Neural progenitor cell (in vitro differentiated cells): ENCODE measurements at places on chromosomes 3 and 15.

GRCh38 chr3:48597408-48597800 is 2.3 kb upstream of the COL7A1 start:
- no peak for DNase-seq

DNA sequence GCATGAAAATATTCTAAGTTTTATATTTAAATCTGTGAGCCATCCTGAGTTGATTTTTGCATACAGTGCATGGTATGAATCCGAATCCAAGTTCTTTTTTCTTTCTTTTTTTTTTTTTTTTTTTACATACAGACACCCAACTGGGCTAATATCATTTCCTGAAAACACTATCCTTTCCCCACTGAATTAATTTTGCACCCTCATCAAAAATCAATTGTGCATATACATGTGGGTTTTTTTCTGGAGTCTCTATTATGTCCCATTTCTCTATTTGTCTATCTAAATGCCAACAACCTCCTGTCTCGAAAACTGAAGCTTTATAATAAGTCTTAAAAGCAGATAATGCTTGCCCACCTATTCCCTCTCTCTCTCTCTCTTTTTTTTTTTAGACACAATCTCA is 5.9 kb upstream of the ABI3BP start:
- DNase-seq: no peak

- DNase-seq: peak; percentile 79
Measured at GRCh38 chr15:70633103-70633831, 130.1 kb downstream of the UACA start.

- DNase-seq: no peak
Measured at GRCh38 chr3:13248640-13249039, 171.5 kb downstream of the NUP210 start.

GRCh38 chr3:102339671-102340070 is 95.1 kb upstream of the ZPLD1 start:
- no peak for DNase-seq

- DNase-seq: no peak
Measured at GRCh38 chr15:89566181-89566580, 9.1 kb upstream of the TICRR start.

- no peak for DNase-seq
Measured at GRCh38 chr3:31668242-31668641, 135.5 kb downstream of the STT3B start.

DNA sequence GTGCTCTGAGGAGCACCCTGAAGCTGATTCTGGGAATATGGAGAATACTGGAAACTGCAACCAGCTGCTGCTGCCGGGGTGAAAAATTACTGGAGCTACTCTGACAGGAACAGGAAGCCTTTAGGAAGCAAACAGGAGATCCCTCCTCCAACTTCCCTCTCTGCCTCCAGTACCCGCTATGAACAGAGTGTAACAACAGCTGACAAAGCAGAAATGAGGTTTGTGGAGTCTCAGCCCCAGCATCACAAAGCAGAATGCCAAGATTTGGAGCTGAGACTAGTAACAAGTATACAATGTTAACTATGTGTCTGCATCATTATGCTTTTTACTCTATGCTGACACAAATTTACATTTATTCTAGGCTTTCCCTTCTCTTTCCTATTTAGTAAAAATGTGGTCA is 22.7 kb upstream of the PIAS1 start:
- DNase-seq: no peak

DNA sequence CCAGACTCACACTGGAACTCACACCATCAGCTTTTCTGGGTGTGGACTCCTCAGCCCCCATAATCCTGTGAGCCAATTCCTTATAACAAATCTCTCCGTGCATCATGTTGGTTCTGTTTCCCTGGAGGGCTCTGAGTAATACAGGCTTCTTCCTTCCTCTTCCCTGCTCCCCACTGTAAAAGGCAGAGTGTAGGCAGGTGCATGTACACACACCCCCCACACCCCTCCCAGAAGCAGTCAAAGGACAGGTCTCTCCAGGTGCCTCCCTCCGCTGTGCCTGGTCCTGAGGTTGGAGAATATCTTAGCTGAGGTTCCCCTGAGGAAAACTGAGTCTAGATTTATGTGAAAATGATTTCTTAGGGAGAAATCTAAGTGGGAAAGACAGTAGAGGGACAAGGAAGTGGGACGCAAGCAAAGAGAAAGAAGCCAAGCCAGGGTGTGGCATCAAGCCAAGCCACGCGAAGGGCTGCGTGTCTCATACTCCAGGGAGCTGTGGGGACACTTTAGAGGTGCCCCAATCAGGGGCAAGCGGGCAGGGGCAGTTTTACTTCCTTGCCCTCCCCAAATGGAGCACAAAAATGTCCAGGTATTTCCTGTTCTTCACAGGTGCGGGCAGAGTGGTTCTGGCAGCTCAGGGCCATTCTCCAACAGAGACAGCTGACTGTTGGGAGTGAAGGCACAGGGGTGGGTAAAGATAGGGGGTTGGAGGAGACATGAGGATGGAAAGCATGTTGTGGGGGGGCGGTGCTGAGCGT is 86.6 kb downstream of the HMG20A start:
- no peak for DNase-seq

DNA sequence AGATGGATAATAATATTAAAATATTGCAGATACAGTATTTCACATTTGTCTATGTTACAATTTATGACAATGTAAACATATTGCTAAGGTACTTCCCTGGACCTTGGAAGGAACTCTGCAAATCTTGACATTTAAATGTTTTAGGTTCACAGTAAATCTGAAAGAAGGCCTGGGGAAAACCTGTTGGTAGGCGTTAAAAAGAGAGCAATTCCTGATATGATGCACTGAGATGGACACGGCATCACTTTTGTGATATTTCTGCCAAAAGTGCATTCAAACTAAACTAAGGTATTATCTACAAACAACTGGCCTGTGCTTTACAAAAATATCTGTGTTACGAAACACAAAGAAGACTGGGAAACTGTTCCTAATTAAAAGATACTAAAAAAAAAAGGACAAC is 6.1 kb upstream of the TP63 start:
- no peak for DNase-seq

GRCh38 chr3:30297112-30297511 is 309.3 kb upstream of the TGFBR2 start:
- DNase-seq: no peak

DNA sequence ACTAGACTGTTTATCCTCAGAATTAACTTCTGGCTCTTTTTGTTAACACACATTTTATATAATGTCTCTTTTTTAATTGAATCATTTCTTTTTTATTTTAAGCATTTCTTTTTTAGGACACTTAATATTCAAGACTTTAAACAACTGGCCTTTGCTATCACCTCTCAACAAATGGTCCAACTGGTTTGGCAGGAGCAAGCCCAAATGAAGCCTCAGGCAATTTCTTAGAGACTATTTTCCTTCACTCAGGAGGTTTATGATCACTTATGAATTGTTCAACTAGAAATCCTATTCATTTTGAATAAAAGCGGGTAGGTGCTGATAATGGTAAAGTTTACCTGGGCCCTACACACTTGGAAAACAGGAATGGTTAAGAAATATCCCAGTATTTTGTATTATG is 705.6 kb upstream of the GBE1 start:
- DNase-seq: no peak

GRCh38 chr3:58484045-58484721 is 7.7 kb upstream of the KCTD6 start:
- DNase-seq: no peak

GRCh38 chr3:129576514-129577352 is 29.7 kb downstream of the PLXND1 start:
- DNase-seq: no peak

- DNase-seq: no peak
Measured at GRCh38 chr3:48630407-48630806, 4.9 kb downstream of the SLC26A6 start.
